Activated CD4-positive, CD25-positive, alpha-beta regulatory T cell treated with anti-CD3 and anti-CD28 coated beads, Interleukin-2, amount 50 U/mL, for 72 hours (primary cell): ENCODE measurements at places on chromosomes 13 and 19.

DNA sequence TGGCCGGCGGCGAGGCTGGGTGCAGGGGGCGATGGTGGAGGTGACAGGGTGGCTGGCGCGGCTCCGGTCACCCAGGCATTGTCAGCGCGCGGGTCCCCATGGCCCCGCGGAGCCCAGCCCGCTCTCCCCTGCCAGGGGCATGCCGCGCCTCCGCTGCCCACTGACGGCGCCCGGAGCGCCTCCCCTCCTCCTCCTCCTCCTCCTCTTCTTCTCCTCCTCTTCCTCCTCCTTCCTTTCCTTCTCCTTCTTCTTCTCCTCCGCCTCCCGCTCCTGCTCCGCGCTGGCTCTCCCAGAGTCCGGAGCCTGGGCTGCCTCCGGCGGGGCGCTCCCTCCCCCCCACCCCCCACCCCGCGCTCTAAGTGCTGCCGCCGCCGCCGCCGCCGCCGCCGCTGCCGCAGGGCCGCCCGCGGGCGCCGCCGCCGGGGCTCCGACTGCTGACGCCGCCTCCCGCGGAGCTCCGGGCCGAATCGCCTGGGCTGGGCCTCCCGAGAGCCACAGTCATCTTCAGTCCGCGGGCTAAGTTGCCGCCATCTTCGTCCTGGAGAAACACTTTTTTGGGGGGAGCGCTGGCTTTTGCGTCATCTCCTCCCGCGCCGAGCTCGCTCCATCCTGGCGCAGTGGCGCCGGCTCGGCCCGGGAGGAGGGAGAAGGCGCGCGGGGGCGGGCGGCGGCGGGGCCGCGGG is 348.3 kb downstream of the LIG4 start:
- DNase-seq, result no peak

DNA sequence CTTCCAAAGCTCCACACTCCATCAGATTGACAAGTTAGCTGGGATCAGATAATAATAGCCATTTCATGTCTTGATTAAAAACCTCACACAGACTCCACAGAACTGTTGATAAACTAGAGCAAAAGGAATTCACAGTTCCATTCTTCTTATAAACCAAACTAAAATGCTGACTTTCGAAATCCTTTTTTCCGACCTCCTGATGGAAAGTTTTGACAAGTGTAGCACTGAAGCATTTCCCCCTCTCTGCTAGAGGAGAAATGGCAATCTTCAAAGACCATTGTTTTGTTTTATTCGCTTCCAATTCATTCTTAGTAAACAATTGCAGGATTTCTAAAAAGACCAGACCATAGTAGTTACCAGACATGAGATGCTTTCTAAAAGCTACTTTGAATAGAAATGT is 58.8 kb downstream of the COL4A2 start:
- DNase-seq, result no peak

- DNase-seq, result no peak
These were observed 30.0 kb upstream of the RFXAP start for GRCh38 chr13:36789061-36789460.

DNA sequence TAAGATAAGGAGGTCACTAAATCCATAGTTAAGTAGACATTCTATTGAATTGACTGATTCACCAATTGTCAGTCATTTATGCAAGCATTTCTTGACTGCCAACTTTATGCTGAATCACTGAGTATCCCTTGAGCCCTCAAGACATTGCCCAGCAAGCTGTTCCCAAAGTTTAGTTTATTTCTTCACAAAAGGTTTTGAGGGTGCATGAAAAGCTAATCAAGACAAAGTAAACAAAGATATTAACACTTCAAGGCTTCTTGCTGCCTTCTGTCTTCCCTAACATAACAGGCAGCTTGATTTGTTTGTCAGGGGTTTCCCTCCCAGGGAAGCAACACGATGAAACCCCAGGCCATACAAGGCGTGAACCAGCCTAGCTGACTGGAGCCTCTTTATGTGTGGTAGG is 374.4 kb downstream of the SPRY2 start:
- DNase-seq, result no peak

DNA sequence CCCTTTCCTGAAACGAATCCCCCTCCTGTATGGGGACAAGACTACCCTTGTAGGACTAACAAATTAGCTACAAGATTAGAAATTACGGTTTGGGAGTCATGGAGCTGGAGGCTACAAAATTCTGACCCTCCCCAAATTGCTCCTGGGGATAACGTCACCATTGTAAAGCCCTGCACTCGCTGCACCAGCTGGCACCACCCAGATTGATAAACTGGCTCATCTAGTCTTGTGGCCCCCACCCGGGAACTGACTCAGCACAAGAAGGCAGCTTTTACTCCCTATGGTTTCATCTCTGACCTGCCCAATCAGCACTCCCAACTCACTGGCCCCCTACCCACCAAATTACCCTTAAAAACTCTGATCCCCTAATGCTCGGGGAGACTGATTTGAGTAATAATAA is 150.6 kb upstream of the TSC22D1 start:
- DNase-seq, result no peak

GRCh38 chr13:78997902-78998629 is 339.1 kb upstream of the OBI1 start:
- no peak for DNase-seq

- no peak for DNase-seq
These were observed 289.9 kb downstream of the DACH1 start for GRCh38 chr13:71577127-71577526.

GRCh38 chr13:105918842-105919741 is 616.4 kb downstream of the EFNB2 start:
- no peak for DNase-seq

GRCh38 chr19:12985049-12985776 is 10.1 kb upstream of the NFIX start:
- no peak for DNase-seq

DNA sequence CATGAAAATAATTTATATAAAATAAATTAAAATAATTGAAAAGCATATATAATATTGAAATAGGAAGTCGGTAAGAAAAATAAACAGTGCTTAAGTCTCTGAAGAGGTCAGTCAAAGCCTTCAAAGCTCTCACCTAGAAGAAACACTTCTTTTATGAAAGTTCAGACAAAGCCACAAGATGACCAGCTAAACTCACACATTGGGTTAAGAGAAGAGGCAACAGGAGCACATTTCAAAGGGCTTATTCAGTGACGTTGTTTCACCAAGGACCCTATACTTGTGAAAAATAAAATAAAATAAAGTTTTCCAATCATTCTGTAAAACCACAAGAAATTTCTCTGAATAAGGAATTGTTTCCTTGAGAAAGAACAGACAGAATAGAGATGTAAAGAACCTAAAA is 2.5 kb upstream of the ITM2B start:
- DNase-seq, result no peak

DNA sequence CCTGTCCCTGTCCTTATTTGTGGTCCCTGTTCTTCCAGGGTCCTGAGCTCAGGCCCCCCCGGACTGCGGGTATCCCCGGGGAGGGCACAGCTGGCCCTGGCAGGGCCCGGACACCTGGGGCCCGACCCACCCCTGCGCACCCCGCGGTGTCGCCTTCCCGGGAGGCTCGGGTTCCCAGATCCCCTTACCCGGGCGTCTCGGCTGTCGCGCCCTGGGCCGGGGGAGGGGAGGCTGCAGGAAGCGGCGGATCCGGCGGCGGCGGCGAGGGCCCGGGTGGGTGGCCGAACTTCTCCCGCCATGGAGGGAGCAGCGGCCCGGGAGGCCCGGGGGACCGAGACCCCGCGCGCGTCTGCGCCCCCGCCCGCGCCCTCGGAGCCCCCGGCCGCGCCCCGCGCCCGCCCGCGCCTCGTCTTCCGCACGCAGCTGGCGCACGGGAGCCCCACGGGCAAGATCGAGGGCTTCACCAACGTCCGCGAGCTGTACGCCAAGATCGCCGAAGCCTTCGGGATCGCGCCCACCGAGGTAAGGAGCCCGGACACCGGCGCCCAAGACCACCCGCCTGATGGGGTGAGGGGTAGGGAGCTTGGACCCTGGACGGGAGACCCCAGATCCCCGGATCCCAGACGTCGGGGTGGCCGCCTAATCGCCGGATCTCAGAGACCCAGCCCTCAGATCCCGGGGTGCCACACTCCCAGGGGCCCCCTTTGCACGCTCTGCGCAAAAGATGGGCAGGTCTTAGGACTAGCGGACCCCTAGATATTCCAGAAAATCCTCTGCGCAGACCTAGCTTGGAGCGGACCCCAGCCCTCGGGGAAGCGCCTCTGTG is at the start of gene GIPC3:
GIPC3 (plus strand) TSS at position 178 of the 826 bp plus-strand sequence; CDS start at position 298, 120 bp downstream.
- DNase-seq, result no peak

- DNase-seq, result no peak
These were observed 185.9 kb downstream of the ZNF536 start for GRCh38 chr19:30557927-30558557.

DNA sequence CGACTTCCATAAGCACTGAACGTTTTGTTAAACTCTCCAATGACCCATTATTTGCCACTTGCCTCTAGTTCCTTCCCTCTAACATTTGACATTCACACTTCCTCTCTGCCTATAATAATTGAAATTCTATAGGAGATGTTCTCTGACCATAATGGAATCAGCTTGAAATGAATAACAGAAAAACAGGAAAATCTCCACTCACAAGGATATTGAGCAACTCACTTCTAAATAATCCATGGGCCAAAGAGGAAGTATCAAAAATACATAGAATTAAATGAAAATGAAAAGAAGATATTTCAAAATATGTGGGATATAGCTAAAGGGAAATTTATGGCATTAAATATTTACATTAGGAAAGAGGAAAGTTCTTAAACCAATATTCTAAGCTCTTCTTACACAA is 3.4 kb upstream of the FCGBP start:
- DNase-seq, result no peak

DNA sequence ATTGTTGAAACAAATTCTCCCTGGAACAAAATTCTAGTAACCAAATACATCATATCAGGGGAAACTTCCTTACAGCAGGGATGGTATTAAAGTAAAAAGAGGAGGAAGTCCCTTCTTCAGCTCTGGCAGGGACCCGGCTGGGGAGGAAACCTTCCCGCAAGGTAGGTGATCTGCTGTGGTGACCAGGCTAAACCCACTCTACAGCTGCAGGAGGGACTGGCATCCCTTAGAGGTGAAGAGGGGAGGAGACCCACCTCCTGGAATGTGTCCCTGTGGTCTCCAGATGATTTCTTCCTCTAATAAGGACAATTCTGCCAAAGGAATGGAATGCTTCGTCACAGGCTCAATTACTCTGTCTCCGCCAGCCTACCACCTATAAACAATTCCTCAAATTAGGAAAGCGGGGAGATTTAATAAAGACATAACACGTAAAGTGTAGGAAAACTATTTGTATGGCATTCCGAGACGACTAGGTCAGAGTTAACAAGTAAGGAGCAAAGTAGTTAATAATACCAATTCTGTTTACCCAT is 637 bp upstream of the PDS5B start:
- no peak for DNase-seq

DNA sequence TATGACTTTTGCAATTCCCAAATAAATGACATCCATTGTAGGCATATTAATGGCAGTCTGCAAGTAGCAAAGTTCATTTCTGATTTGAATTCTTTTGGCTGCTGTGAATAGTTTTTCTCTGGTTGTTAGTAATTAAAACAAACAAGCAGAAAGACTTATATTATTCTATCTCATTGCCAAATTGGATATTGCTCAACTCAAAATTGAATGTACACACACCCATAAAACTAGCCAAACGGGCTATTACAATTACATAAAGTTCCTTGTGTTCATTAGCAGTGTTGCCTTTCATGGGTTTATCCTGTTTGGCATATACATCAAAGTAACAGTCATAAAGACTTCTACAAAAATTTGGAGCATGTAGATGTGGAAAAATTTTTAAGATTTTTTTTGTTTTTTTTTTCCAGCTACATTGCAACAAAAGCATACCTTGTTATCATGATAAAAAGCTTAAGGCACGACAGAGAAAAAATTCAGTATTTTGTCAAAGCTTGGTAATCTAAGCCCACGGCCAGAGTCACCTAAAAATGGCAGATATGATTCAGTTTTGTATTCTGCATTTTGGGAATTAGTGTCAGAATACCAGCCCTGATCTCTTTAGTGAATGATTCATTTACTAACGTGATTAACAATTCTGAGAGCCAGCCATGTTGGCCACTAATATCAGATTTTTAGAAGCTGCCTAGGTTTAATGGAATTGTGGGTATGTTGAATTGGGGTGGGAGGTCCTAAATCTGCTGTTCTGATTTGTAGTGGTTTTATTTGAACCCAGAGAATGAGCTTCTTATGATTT is 108.4 kb downstream of the KLF5 start:
- DNase-seq, result no peak

DNA sequence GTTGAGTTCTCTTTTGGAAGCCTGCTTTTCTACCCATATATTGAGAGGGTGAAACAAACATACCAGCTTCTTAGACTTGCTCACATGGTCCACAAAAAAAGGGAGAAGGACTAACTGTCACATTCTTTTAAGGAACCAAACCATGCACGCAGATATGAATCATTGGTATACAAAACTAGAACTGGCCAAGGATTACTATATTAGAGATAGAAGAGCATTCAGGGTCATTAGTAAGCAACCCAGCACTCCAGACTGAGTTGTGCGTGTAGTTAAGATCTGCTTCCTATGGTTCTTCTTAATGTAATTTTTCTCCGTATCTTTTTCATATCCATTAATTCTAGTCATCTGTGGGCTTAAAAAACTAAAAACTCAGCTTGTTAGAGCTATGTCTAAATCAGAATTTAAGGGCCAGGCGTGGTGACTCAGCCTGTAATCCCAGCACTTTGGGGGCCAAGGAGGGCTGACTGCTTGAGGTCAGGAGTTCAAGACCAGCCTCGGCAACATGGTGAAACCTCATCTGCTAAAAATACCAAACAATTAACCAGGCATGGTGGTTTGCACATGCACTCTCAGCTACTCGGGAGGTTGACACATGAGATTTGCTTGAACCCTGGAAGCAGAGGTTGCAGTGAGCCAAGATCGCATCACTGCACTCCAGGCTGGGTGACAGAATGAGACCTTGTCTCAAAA is 19.6 kb downstream of the ALG5 start:
- no peak for DNase-seq

GRCh38 chr13:27965740-27966640 is 3.1 kb downstream of the CDX2 start:
- no peak for DNase-seq

DNA sequence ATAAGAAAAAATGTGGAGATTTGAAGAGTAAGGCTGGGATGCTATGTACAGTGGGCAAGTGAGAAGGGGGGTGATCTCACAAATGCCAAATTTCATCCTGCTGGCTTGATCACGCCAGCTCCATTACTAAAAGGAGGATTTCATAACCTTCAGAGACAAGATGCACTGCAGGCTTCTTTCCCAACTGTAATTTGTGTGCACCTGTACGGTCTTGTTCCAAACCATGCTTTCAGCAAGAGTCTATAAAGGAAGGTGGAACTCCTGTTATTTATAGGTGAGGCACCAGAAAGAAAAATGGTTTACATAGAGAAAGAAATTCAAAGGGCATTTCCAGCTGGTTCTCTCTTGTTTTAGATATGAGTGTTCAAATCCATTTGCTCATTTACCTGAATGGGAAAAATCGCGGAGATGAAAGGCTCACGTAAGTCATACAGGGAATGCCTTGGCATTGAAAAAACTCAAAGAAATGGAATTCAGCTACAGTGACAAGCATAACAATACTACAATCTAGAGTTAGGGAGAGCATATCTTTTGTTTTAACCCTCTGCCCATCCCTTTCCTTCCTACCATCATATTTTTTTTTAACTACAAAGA is 13.3 kb downstream of the EFNB2 start:
- no peak for DNase-seq

DNA sequence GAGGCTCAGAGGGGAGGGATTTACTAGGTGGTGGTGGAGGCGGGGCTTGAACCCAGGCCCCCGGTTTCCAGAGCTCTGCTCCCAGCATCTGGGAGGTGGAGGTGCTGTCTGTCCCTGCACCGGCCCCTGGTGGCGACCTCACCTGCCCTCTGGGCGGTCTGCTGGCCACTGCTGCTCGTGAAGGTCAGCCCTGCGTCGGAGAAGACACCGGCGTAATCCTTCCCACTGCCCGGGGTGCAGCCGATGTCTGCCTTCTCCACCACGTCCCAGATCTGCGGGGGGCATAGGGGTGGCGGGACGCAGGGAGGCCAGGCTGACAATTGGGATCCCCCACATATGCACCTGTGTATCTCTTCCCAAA is 12.8 kb downstream of the C3 start:
- no peak for DNase-seq
